ENCODE measurements at places on chromosomes 16 and 17. TPM values are rescaled to one million over a fixed set of nuclear protein-coding genes. Genes with fewer than 3 reads are reported as not detected.

STAT5A gene
- 1.3 TPM for total RNA-seq

SDK2 gene
- total RNA-seq, result 5.5 TPM

ACACA gene
- 44.8 TPM for total RNA-seq

DPEP1 gene
- total RNA-seq, result not detected

KRTAP4-4 gene
- not detected for total RNA-seq

ACSM5 gene
- total RNA-seq, result not detected

ZNF668 gene
- total RNA-seq, result 8.2 TPM

ADAD2 gene
- not detected for total RNA-seq

KRT12 gene
- not detected for total RNA-seq

PDE6G gene
- total RNA-seq, result not detected

LCMT1 gene
- total RNA-seq, result 32.1 TPM

ABCA9 gene
- total RNA-seq, result 0.13 TPM

KRT31 gene
- total RNA-seq, result 0.26 TPM

FAM20A gene
- total RNA-seq, result 0.26 TPM

KDM6B gene
- total RNA-seq, result 6.0 TPM

C17orf78 gene
- total RNA-seq, result not detected

ZNF385C gene
- total RNA-seq, result 0.26 TPM

Data from bronchial epithelial cell (primary cell).